ENCODE measurements at places on chromosomes 12 and 14. TPM values are rescaled to one million over a fixed set of nuclear protein-coding genes. Genes with fewer than 3 reads are reported as not detected.
A peak's percentile ranks its signal among the peaks of the same experiment; 100 is the strongest.

DNA sequence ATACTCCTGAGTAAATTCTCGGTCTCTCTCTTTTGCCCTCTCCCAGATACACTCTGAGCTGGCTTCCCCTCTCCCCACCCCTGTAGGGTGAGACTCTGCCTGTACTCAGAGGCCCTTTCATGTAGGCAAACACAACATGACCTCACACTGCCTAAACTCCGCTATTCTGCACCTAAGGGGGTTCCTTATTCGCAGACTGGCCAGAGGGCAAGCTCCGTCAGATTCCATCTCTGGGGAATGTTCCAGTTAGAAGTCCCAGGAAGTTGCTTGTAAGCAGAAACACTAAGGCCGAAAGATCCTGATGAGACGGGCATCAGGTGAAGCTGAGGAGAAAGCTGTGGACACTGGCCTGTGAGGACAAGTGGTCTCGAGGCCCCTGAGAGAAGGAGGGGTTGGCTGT, 165.9 kb downstream of the KTN1 start:
- no peaks in the 10 kb centered on the region for H3K4me1 ChIP-seq
- no peak overlapping the region for H3K4me3 ChIP-seq
- DNase-seq, result no peak
- H3K27ac ChIP-seq, result no peak overlapping the region

- no peak overlapping the region for H3K4me3 ChIP-seq
- no peaks in the 10 kb centered on the region for H3K36me3 ChIP-seq
- DNase-seq, result no peak
- no peaks in the 10 kb centered on the region for H3K27me3 ChIP-seq
- no peak overlapping the region for H3K27ac ChIP-seq
These were observed 3.4 kb downstream of the PNMA1 start for GRCh38 chr14:73710737-73711136.

DNA sequence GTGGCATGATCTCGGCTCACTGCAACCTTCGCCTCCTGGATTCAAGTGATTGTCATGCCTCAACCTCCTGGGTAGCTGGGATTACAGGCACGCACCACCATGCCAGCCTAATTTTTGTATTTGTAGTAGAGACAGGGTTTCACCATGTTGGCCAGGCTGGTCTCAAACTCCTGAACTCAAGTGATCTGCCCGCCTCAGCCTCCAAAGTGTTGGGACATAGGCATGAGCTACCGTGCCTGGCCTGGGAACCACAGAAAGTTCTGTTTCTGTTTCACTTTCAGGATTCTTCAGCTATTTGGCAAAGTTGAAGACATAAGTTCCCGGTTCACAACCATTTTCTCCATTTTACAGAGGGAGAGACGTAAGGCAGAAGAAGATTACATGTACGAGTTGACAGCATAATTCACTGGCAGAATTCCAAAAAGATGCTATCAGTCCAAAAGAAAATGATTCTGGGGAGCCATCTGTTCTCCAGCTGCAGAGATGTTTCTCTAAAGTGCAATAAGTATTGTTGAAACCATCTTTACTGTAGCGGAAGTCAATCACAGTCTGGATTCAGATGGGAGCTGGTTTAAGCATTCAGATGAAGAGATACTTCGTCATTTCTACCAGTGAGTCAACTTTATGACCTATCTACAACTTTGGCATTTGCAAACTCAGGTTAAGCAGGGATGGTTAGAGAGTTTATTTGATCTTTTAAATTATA, 8.1 kb upstream of the RNF34 start:
- no peaks in the 10 kb centered on the region for H3K4me1 ChIP-seq
- no peaks in the 10 kb centered on the region for H3K27me3 ChIP-seq
- no peak overlapping the region for H3K27ac ChIP-seq
- DNase-seq, result no peak

GRCh38 chr12:100163416-100164152, 20.9 kb upstream of the BLTP3B start:
- H3K4me3 ChIP-seq, result peak overlapping the region; percentile 5
- H3K4me1 ChIP-seq, result peaks cover 2% of the 10 kb centered on the region
- DNase-seq, result peak; percentile 32
- H3K27ac ChIP-seq, result no peak overlapping the region
- H3K27me3 ChIP-seq, result no peaks in the 10 kb centered on the region
- H3K36me3 ChIP-seq, result no peaks in the 10 kb centered on the region

GRCh38 chr12:125744201-125744600, 679.0 kb downstream of the AACS start:
- no peak overlapping the region for H3K27ac ChIP-seq
- H3K4me1 ChIP-seq, result no peaks in the 10 kb centered on the region
- H3K4me3 ChIP-seq, result no peak overlapping the region
- no peak for DNase-seq

- H3K36me3 ChIP-seq, result no peaks in the 10 kb centered on the region
- H3K4me3 ChIP-seq, result no peak overlapping the region
- H3K27me3 ChIP-seq, result no peaks in the 10 kb centered on the region
- DNase-seq, result no peak
- no peak overlapping the region for H3K27ac ChIP-seq
These were observed 223.3 kb downstream of the CHST11 start for GRCh38 chr12:104680070-104680469.

GRCh38 chr12:111699-112493, 45.3 kb downstream of the IQSEC3 start:
- no peaks in the 10 kb centered on the region for H3K4me1 ChIP-seq
- no peaks in the 10 kb centered on the region for H3K36me3 ChIP-seq
- H3K4me3 ChIP-seq, result no peak overlapping the region

DNA sequence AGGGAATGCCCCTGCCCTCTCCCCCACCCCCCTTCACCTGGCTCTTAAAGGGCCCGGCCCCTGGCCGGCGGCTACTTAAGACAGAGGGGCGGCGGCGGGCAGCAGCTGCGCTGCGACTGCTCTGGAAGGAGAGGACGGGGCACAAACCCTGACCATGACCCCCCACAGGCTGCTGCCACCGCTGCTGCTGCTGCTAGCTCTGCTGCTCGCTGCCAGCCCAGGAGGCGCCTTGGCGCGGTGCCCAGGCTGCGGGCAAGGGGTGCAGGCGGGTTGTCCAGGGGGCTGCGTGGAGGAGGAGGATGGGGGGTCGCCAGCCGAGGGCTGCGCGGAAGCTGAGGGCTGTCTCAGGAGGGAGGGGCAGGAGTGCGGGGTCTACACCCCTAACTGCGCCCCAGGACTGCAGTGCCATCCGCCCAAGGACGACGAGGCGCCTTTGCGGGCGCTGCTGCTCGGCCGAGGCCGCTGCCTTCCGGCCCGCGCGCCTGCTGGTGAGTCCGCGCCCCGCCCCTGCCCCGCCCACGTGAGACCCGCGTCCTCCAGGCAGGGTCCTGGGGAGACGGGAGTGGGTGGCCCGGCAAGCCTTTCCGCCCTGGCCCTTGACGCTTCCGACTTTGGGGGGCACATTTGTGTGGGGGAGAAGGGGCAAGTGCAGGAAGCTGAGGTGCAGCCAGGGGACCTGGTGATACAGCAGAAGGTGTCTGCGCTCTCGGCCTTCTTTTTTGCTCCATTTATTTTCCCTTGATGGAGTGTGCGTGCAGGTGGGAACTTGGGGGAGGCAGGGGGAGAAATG, at the start of gene IGFBP6:
Gene IGFBP6 (plus strand): TSS at position 104 of the 790 bp plus-strand sequence. CDS start 51 bp downstream, at position 155.
- DNase-seq, result peak; percentile 76
- H3K27ac ChIP-seq, result peak within 1 kb of the TSS; percentile 59
- no peaks in the 10 kb centered on the region for H3K27me3 ChIP-seq
- H3K36me3 ChIP-seq, result no peaks in the 10 kb centered on the region
- H3K4me3 ChIP-seq, result peak within 1 kb of the TSS; percentile 51

DNA sequence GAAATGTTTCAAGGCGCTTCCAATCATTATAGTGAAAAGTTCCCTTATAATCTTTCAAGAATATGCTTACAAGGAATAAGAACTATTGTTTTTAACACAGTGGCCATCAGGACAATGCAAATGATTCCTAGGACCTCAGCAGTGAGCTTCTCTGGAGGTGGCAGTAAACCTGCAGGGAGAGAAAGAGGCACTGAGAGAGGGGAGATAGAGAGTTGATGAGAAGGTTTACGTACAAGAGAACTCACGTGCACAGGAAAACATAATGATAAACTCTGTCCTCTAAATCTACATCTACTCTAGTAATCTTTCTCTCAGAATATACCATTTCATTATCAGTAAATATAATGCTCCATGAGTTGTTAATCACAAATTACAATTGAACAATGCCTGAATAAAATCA, 715 bp downstream of the KLRC4 start:
- no peak for DNase-seq
- H3K4me3 ChIP-seq, result no peak overlapping the region
- no peaks in the 10 kb centered on the region for H3K36me3 ChIP-seq
- H3K27me3 ChIP-seq, result no peaks in the 10 kb centered on the region

- peak; percentile 62 for DNase-seq
- H3K27me3 ChIP-seq, result no peaks in the 10 kb centered on the region
- no peak overlapping the region for H3K4me3 ChIP-seq
- peak overlapping the region; percentile 11 for H3K27ac ChIP-seq
- H3K4me1 ChIP-seq, result peaks cover 16% of the 10 kb centered on the region
These were observed 101.1 kb downstream of the CRADD start for GRCh38 chr12:93778306-93778705.

DNA sequence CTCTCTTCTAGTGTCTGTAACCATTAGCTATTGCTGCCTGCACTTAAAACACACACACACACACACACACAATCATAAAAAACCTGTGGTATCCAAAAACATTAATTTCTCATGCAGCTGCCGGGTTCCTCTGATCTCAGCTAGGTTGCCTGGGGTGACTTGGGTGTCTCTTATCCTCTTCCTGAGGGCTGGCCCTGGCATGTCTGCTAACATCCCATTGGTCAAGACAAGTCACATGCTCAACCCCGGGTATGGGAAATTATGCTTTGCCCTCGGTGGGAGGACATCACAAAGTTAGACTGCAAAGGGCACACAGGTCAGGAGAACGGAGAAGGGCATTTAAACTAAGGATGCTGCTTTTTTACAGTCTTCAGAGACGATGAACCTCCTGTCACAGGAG, 55.7 kb downstream of the TRPV4 start:
- no peak overlapping the region for H3K4me3 ChIP-seq
- no peaks in the 10 kb centered on the region for H3K27me3 ChIP-seq
- H3K4me1 ChIP-seq, result peaks cover 7% of the 10 kb centered on the region
- no peaks in the 10 kb centered on the region for H3K36me3 ChIP-seq
- no peak overlapping the region for H3K27ac ChIP-seq

- H3K27me3 ChIP-seq, result no peaks in the 10 kb centered on the region
- DNase-seq, result no peak
- no peaks in the 10 kb centered on the region for H3K36me3 ChIP-seq
- no peak overlapping the region for H3K27ac ChIP-seq
- no peak overlapping the region for H3K4me3 ChIP-seq
These were observed 23.4 kb upstream of the IPO8 start for GRCh38 chr12:30719060-30719459.

DNA sequence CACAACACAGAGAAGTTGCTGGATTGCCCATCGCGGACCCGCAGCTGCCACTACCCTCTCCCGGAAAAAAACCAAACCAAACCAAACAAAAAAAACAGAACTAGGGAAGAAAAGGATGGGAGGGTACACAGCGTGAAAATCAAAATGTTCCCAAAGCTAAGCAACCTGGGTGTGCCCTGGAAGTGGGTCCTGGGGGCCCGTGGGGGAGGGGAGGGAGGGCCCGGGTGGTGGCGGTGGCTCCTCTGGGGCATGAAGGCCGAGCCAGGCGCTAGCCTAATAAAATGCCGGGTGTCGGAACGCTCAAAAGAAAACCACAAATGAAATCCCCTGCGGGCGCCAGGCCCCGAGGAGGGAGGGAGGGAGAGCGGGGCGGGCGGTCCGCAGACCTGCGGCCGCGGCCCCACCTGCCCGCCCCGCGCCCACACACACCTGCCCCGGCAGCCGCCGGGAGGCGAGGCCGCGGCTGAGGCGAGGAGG, 787 bp downstream of the HECTD4 start:
- no peak for DNase-seq
- peak overlapping the region; percentile 61 for H3K27ac ChIP-seq
- peaks cover 7% of the 10 kb centered on the region for H3K4me1 ChIP-seq
- peak overlapping the region; percentile 64 for H3K4me3 ChIP-seq
- no peaks in the 10 kb centered on the region for H3K36me3 ChIP-seq
- H3K27me3 ChIP-seq, result no peaks in the 10 kb centered on the region

- DNase-seq, result no peak
- no peaks in the 10 kb centered on the region for H3K4me1 ChIP-seq
These were observed 4.6 kb downstream of the BCL11B start for GRCh38 chr14:99267381-99267780.

DNA sequence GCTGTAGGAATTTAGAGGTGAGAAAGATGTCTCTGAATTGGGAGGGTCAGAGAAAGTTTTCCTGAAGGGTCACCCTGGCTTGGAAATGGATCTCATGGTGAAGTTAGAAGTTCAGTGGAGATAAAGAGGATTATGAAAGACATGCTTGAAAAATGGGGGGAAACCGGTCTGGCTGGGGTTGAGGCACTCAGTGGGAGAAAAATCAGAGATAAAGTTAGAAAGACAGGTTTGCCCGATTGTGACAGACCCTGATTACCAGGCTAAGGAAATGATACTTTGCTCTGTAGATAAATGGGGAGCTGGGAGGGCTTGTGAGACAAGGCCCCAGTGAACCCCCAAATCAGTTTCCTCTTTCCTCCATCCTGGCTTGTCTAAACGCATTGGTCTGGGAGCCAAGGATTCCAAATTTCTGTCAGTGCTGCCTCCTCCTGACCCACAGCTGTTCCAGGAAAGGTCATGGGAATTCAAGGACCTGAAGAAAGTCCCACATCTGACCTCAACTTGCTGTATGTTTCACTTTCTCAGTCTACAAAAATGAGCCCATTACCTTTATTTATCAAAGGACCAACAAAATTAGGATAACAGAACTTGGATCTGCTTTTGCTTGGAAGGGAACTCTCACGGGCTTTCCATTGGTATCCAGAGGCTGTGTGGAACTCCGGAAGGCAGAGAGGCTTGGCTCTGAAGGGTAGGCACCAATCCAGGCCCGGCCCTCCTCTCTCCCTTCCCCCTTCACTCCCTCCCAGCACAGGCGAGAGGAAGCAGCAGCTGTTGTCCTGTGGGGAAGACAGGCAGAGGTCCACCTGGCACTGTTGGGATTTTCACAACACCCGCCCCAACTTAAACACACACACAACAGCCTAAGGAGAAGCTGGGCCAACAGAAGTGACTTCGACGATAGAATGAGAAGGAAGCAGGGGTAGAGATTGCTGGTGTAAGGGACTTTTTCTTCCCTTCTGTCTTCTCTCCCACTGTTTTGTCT, 3.4 kb upstream of the RNASE7 start:
- peak overlapping the region; percentile 25 for H3K27ac ChIP-seq
- H3K27me3 ChIP-seq, result no peaks in the 10 kb centered on the region
- peak; percentile 88 for DNase-seq
- peaks cover 19% of the 10 kb centered on the region for H3K4me1 ChIP-seq
- H3K36me3 ChIP-seq, result no peaks in the 10 kb centered on the region

Gene CDCA3
- 0.25 TPM for total RNA-seq

Gene E2F7
- 0.43 TPM for total RNA-seq

Gene SLC6A15
- 0.15 TPM for total RNA-seq

Gene DIO3
- 24.7 TPM for total RNA-seq
